ENCODE measurements at places on chromosomes 2 and 18.

DNA sequence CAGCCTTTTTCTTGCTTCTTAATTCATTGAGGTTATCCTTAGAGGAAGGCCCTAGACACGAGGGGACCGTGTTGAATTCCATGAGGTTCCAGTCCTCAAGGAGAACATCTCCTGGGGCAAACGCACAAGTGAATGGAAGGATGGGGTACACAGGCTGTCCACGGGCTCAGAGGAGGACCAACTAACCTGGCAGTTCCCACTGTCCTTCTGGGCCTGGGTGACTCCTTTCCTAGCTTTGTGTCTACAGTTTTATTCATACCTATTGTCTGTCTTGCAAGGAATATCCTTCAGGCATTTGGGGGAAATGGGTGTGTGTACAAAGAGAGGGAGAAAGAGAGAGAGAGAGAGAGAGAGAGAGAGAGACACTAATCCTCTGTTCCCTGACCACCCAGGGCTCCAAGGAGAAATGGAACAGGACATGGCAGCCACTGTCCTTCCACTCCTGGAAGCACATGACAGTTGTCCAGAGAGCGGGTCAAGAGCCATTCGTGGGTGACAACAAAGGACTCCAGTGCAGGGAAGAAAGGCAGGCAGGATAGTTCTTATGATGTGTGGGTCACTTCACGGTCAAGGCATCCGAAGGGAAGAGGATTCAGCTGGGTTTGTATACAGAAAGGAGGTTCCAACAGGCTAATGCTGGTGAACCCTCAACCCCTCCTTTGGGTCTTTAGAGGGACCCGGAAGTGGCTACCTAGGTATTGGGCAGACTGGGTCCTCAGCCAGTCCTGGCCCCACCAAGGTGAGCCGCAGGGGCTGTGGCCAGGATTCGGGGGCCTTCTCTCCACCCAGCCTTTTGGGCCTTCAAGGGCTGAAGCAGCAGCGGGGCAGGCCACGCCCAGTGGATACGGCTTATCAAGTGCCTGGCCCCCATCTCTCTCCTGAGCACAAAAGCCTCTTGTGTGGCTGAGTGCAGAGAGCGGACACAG lies 150.6 kb downstream of the MYCN start:
- DNase-seq, result no peak

DNA sequence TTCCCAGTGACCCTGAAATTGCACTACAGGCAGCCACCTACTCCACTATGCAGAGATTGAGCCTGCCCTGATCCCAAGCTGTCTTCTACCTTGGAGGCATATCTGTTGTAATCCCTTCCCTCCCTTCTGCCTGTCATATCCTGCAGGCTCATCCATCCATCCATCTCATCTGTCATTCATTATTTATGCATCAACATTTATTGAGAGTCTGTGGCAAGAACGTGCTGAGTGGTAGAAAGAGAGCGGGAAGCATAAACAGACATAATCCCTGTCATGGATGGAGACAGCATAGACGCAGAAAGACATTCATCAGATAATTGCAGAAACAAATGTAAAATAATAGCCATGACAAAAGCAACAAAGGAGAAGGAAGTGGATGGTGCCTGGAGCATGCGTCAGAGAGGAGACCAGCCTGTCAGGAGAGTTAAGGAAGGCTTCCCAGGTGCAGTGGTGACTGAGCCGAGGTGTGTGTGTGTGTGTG lies 110.7 kb upstream of the STPG4 start:
- no peak for DNase-seq

DNA sequence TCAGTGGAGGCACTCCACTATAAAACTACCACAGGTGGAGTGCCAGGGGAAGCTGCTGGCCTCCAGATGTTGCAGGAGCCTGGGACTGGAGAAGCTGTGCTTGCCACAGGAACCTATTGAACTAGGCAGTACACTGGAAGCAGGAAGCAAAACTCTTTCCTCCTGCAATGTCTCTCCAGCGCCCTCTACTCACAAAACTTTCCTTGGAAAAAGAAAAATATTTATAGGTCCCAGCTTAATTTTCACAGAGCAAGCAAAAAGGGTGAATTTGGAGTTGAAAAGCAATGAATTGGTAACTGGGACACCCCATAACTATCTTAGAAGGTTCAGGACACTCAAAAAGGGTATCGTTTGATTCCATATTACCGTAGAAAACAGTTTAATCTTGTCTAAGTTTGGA lies 33.2 kb upstream of the REEP1 start:
- DNase-seq, result no peak

GRCh38 chr18:55264108-55264507 lies 304.8 kb upstream of the CCDC68 start:
- no peak for DNase-seq

DNA sequence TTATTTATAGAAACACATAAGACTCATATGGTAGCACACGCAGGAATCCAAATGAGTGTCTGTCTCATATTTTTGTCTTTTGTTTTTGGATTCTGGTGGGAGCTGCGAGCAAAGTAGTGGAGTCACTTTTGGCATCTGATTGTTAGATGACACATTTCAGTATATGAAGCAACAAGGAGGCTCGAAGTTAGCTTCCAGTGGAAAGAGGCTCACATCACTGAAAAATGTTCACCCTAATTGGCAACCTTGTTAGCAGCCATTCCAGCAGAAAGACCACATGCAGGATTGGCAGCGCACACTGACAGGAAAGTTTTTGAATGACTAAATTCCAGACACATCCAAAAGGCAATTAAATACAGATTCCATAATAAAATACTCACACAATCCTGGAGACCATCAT lies 87.4 kb downstream of the MYT1L start:
- no peak for DNase-seq

DNA sequence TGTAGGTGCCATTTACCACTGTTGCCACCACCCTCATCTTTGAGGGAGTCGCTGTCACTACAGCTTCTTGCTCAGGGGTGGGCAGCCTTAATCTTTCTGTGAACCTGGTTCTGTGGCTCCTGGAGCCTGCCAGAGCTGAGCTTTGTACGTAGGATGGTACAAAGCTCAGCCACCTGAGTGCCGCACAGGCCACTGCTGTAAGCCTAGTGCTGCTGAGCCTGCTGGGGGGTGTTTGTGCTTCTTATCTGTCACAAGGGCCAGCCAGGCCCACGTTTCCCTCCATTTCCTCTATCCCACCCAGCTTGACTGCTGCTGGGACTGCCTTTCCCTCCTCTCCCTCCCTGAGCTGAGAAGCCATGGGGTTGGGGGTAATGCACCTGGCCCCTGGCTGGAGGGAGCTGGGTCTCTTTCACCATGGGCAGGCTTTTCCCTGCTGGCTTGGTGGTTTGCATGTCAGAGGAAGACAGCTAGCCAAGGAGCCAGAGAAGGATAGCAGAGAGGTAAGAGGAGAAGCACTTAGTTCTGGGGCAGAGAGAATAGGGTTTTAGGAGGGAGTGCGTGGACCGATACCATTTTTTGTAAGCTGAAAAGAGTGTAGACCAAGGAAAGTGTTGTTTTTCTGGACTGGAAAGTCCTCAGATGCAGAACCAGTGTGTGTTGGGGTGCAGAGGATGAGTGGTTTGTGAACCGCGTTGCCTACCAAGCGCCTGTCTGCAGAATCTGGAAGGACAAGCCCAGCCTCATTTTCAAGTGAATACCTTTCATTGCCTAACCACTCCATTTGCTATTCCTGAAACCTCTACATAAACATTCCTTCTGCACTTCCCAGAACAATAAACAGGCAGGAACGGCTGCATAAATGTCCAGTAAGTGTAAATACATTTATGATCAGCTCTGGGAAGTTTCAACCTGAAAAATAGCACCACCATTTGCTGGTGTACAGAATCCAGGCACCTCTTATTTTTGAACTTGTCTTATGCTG lies 45.1 kb upstream of the FHL2 start:
- no peak for DNase-seq

- no peak for DNase-seq
These were observed 56.3 kb downstream of the GLI2 start for GRCh38 chr2:120791962-120792297.

GRCh38 chr2:181304011-181304844 lies 153.0 kb upstream of the ITGA4 start:
- no peak for DNase-seq

All from CD8-positive, alpha-beta memory T cell (primary cell).